Stimulated activated CD4-positive, alpha-beta T cell treated with anti-CD3 and anti-CD28 coated beads, Interleukin-12 subunit alpha, Interleukin-12 subunit beta, amount 100 ng/mL, for 4 hours (primary cell): ENCODE measurements at places on chromosomes 3 and 15.

GRCh38 chr3:25035526-25035925 lies 392.5 kb upstream of the RARB start:
- no peak for DNase-seq

DNA sequence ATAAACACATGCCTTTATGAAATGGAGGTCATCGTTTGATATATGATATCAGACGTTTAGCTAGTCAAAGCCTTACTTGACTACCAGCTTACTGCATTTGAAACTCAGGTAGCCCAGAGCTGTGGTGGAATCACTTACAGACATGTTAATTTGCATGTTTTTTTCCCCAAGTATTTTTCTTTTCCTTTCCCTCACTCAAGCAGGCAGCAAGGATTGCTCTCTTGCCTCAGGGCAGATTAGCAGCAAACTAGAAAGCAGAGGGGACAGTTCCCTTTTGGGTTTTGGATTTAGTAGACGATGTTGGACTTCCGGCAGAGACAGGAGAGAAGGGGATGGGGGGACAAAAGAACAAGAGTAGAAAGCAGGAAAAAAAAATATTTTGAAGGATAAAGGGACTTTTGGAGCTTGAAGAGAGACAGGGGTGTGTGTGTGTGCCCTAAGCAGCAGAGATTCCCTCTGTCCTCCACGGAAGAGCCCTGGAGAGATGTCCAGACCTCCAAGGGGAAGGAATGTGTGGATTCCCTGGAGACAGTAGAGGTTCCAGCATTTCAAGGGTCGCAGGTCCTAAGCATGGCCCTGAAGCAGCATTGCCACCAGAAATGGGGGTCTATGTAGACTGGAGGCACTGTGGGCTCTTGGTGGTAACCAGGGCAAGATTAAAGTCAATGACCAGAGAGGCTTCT lies 86.8 kb upstream of the CADPS start:
- DNase-seq = no peak

GRCh38 chr3:138137861-138138260 lies 5.7 kb upstream of the A4GNT start:
- DNase-seq = no peak

DNA sequence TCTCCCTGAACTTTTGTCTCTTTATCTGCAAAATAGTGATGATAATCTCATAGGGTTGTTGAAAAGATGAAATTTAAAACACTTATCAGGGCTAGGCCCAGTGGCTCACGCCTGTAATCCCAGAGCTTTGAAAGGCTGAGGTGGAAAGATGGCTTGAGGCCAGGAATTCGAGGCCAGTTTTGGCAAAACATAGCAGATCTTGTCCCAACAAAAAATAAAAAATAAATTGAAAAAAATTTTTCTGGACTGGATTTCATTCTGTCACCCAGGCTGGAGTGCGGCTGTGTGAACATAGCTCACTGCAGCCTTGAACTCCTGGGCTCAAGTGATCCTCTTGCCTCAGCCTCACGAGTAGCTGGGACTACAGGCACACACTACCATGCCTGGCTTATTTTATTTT lies 29.6 kb downstream of the LMLN start:
- no peak for DNase-seq

DNA sequence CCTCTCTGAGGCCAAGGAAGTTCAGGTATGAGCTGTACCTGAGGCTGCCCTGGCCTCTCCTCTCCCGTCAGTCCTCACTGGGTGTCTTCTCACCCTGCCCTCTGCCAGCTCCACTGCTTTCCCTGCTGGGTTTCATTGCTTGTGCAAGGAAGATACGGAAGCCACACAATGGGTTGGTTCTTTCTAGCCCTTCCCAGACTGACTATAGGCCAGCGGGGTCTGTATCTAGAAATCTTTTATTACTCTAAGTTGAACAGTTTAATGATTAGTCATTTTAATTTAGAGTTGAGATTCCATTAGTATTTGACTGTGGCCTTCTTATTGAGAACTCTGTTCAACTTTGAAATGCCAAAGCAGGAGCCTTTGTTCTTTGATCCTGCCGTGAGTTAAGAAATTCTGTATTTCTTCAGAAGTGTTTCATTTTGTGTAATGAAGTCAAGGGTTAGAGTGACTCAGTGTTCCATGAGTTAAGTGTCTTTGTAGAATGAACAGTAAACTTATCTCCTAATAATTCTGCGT lies 16.2 kb downstream of the C3orf62 start:
- DNase-seq = no peak

GRCh38 chr15:24865303-24865702 lies 89.5 kb upstream of the SNRPN start:
- no peak for DNase-seq

- no peak for DNase-seq
Measured at GRCh38 chr15:36401586-36401966, 177.8 kb upstream of the CDIN1 start.

- no peak for DNase-seq
Measured at GRCh38 chr3:47573190-47574172, 5.2 kb downstream of the CSPG5 start.

DNA sequence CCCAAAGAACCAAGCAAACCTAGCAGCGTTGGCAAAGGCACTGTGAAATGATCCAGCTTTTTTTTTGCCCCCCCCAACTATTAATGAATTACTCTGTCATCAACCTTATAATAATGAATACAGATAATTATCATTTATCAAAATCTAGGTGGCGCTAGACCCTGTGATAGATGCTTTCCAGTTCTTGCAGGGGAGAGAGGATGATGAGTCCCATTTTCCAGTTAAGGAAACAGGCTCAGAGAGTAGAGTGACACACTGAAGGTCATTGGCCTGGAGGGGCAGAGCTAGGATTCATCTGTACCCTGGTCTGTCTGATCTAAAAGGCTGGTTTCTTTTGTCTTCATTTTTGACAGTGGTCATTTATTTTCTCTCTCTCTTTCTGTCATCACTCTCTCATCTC lies 5.0 kb downstream of the ACOX2 start:
- no peak for DNase-seq

- no peak for DNase-seq
Measured at GRCh38 chr15:101288905-101289513, 6.0 kb downstream of the SNRPA1 start.

GRCh38 chr3:106421909-106422308 lies 553.1 kb upstream of the CBLB start:
- no peak for DNase-seq

GRCh38 chr15:95511671-95512070 lies 818.8 kb upstream of the NR2F2 start:
- DNase-seq = no peak

DNA sequence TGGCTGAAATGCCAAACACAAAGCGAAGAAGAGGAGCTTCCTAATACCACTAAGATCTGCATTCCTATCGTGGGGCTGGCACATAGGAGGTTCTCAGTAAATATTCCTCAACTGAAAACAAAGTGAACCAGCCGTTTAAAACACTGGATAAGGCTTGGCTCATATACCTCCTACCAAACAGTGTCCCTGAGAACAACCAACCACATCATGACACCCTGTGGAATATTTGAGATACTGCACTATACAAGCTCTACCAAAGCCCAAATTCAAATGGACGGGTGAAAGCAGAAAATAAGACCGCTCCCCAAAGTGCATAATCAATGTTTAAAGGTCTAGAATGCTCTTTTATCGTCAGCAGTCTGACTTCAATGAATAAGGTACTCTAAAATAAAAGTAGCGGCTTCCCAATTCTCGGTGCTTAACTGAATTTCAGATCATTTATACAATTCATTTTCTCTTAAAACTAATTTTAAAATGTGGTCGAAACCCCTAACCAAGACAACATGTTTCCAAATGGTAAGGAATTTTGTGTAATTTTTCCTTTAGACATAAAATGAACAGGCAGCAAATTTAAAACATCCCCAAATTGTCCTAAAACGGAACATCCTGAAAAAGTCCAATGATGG lies 425.8 kb downstream of the ERC2 start:
- DNase-seq = no peak

DNA sequence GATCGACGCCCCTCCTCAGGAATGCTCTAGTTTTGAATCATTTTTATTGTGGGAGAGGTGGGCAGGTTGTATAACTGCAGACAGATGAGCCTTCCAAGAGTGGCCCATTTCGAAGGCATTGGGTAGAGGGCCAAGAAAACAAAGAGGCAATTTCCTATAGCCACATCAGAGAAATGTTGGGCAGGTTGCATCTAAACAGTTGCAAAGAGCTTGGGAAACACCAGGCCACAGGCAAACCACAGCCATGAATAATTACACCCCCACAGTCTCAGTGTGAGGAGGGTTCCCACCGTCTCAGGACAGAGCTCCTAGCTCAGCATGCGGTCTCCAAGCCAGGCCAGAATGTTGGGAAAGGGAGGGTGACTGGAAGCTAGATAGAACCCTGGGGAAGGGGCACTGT lies 257.3 kb downstream of the ABHD5 start:
- DNase-seq = no peak

DNA sequence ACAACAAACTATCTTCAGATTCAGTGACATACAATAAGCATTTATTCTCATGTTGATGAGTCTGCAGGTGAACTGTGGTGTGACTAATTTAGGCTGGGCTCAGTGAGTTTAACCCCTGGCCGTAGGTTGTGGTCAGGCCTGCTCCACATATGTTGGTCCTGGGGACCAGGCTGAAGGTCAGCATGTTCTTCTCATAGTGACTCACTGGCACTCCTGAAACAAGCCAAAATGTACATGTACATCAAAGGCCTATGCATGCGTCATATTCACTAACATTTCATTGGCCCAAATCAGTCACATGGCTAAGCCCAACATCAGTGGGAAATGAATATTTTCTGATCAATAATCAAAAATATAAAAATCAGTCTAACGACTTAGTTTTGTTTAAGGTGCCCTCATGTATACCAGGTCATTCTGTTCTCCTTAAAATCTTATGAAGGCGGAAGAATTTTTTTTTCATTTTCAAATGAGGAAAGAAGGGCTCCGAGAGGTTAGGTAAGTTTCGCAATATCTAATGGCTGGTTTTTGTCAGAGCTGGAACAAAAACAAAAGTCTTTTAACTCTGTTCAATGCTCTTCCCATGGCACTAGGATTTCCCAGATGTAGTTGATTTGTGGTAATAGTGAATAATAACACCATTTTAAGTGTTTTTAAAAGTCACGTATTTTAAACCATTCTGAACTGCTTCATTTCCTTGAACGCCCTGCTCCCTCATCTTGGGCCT lies 148.5 kb downstream of the MFSD1 start:
- DNase-seq = no peak

DNA sequence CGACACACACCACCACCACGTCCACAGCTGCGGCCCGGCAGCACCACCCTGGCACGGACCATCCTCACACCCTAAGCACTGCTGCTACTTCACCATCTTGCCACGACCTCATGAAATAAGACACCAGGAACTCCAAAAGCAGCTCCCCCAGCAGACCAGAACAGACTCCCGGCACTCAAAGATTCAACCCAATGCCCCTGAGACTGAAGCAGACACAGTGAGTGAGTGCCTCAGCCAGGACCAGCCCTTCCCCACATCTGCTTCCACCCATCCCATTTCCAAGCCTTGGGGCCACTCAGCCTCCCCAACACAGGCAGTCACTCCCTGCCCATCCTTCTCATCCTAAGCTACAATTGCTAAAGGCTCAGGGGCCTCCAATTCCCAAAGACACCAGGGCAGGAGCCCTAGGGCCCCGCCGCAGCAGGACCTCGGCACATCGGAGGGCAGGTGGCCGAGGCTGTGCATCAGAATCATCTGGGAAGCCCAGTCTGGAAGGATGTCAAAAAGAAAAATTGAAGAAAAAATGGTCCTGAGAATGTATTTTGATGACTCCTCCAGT lies 18.4 kb upstream of the OCA2 start:
- no peak for DNase-seq

GRCh38 chr3:190088890-190089289 lies 31.8 kb downstream of the P3H2 start:
- DNase-seq = no peak

GRCh38 chr15:51132384-51133139 lies 37.9 kb upstream of the TNFAIP8L3 start:
- DNase-seq = no peak

- no peak for DNase-seq
Measured at GRCh38 chr3:100978011-100978659, 15.1 kb downstream of the ABI3BP start.

DNA sequence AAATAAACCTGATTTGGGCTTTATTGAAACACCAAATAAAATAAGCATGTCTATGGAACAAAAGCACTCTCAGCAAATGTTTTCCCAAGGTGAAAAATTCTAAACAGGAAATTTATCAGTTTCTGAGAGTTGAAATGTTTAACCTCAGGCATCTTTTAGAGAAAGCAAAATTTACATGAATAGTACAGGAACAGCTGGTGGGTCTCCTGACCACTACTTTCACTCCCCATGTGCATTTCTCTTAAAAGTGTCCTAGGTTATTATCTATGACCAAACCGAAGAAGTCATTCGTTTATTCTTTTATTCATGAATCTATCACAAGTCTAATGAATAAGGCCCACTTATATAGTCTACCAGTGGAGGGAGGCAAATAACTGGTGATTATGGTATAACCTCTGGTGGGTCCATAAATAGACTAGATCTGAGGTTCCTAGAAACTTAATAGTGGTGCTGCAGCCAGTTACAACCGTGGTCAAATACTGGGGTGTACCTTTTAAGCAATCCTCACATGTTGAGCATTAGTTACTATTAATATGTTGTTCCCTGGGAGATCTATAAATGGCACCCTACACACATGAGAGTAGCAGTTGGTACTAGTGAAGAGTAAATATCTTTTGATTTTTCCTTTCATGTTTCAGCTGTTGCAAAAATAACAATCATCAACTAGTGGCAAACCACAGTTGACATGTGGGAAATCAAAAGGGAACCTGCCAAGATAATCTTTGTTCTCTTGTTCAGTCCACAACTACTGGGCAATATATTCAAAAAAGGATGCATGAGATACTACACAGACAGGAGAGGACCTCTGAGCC lies 169.3 kb upstream of the STAC start:
- DNase-seq = no peak

- no peak for DNase-seq
Measured at GRCh38 chr3:107193116-107193515, 184.1 kb upstream of the CCDC54 start.

DNA sequence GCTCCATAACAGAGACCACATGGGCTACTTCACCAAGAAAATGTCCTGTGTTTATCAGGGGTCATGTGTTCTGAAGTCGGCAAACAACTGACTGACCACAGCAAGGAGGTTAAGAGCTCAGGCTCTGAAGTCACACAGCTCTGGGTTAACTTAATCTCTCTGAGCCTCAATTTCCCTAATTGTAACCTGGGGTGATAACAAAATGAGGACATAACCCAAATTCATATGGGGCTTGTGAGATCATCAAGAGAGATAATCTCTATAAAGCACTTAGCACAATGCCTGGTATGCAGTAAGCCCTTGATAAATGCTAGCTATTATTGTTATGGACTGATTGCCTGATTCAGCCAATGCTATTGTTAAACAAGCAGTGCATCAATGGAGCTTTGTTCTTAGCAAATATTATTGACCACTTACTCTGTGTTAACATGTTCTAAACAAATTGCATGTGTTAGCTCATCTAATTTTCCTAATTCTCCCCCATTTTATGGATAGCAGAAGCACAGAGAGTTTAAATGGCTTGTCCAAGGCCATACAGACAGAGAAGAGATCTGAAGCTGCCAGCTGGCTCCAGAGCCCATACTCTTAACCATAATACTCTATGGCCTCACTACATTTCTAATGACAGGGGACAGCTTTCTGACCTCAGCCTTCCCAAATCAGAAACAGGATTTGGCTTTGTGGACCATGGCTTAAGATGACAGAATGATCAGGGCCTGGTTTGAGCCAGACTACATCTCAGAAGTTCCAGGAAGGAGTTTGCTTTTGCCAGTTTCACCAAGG lies 78.3 kb downstream of the SHQ1 start:
- no peak for DNase-seq

GRCh38 chr15:101088271-101088670 lies 163.6 kb downstream of the CHSY1 start:
- DNase-seq = no peak
